Glutamatergic neuron (in vitro differentiated cells): ENCODE measurements at places on chromosomes 7 and 10. TPM values are rescaled to one million over a fixed set of nuclear protein-coding genes. Genes with fewer than 3 reads are reported as not detected.

Gene SH2D4B
- 0.12 TPM for total RNA-seq

Gene TBX20
- total RNA-seq: 1.2 TPM

Gene NAT16
- total RNA-seq: 2.4 TPM

Gene KCNMA1
- 3.2 TPM for total RNA-seq

Gene GNAT3
- 2.0 TPM for total RNA-seq

Gene SPDYE5
- total RNA-seq: not detected

Gene SPDYE16
- total RNA-seq: 0.20 TPM

Gene HDAC9
- 94.8 TPM for total RNA-seq

Gene OR2A12
- total RNA-seq: not detected

Gene RRP12
- total RNA-seq: 26.8 TPM

Gene C7orf33
- not detected for total RNA-seq

Gene LRRC17
- 0.34 TPM for total RNA-seq

Gene FKBP6
- not detected for total RNA-seq

Gene MINDY4
- 2.3 TPM for total RNA-seq
